ENCODE measurements at places on chromosomes 3 and 15.

GRCh38 chr15:74295800-74296199, 59.7 kb downstream of the CCDC33 start:
- DNase-seq, result no peak

- DNase-seq, result no peak
Measured at GRCh38 chr3:35800960-35801459, 161.7 kb downstream of the ARPP21 start.

GRCh38 chr15:38438031-38438986, 15.6 kb upstream of the FAM98B start:
- DNase-seq, result no peak

DNA sequence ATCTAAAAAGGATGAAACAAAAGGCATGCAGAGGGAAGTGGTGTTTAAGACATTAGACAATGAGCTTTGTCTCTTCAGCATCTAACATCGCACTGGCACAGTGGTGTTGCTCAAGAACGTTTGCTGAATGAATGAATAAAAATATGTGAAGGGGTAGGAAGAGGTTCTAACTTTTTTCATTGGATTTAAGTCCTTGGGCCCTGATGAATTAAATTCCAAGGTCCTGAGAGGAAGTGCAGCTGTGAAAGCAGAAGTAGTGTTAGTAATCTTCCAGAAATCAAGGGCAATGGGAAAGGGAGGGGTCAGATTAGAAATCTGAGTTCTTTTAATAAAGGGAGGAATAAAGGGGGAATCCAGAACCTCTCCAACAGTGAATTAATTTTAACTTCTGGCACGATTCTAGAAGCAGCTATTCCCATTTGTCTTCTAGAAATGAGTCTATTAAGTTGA, 29.6 kb downstream of the TLNRD1 start:
- DNase-seq, result no peak

- DNase-seq, result no peak
Measured at GRCh38 chr3:106850437-106850836, 526.8 kb upstream of the CCDC54 start.

DNA sequence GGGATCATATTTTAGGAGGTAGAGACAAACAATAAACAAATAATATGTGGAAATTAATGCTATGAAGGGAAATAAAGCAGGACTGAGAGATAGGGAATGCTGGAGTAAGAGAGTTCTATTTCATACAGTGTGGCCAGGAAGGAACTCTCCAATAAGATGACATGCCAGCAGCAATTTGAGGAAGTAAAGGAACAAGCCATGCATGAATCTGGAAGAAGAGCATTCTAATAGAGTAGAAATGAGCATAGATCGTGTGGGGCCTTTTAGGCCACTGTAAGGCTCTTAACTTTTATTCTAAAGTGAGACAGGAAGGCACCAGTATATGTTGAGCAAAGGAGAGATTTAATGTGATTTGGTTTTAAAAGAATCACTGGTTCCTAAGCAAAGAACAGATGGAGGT, 126.3 kb downstream of the DMXL2 start:
- no peak for DNase-seq

DNA sequence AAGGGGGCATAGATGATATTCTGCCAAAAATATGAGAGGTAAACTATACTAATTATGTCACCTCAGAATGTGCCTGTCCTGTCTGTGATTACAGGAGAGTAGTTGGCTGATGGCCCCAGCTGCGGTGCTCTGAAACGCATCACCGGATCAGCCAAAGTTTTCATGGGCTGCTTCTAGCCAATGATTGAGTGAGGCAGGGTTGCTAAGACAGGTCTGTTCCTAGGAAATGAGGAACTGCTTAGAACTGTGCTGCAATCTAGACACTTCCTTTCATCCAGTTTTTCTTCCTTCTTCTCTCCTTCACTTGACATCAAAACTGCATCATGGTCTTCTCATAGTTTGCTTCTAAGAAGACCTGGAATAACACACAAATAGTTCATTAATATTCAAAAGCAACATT, 124.0 kb downstream of the KCNH8 start:
- DNase-seq, result no peak

GRCh38 chr3:53238051-53238850, 17.6 kb downstream of the TKT start:
- DNase-seq, result no peak

DNA sequence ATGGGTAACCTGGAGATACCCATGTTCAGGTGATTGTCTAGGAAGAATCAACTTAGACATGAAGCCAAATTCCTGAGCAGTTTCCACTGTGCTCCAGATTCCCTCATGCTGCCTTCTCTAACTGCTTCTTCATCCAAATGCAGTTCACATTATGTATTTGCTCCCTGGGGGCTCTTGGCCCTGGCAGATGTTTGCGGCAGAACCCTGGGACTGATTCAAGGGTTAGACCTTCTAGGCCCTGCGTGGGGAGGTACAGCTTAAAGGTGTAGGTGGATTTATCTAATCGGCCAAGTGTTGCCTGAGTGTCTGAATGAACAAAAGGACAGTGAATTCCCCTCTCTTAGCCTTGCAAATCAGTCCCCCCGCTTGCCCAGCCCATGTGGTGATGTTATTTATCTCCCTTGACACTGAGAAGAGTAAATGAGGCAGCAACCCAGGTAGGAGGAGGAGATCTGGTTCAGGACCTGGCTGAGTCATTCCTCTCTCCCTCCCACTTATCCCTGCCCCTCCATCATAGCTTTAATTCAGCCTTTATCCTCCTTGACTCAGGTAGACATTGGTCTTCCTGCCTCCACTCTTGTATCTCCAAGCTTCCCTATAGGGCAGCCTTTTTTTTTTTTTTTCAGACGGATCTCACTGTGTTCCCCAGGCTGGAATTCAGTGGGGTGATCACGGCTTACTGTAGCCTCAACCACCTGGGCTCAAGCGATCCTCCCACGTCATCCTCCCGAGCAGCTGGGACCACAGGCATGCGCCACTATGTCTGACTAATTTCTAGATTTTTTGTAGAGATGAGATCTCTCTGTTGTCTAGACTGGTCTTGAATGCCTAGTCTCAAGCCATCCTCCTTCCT, 54.8 kb downstream of the MAGEF1 start:
- no peak for DNase-seq

DNA sequence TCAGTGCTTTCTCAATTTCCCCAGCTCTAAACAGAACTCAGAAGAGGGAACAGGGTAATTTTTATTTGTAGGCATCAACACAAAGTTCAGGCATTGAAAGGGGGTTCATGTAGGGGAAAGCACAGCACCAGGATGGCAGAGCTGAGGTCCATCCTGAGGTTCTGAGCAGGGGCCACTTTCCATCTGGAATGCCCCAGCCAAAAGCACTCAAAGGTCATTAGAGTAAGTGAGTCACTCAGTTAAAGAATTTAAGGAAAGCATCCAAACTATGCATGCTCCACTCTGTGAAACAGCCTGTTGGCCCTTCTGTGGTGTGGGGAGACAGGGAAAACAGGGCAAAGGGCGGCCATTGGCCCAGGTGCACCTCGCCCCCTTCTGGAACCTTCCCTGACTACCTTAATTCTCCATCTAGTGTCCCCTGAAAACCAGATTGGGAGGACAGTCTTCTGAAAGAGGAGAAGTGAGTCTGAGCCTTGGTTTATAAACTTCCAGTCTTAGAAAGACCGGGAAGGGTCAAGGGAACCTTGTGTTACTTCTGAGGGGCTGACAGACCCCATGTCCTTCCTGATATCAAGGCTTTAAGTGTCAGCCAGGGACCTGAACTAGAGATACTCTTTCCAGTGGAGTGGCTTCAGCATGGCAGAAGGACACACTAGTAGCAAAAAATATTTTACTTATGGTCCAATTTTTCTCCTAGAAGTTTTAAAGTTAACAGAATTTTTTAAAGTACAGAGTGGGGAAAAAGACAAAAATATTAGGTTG, 133.3 kb downstream of the MYLK start:
- no peak for DNase-seq

All from cortex of kidney (tissue), 1 donor.